ENCODE measurements at places on chromosomes 7 and 10.
A peak's percentile ranks its signal among the peaks of the same experiment; 100 is the strongest.

- DNase-seq, result no peak
Measured at GRCh38 chr10:115045499-115045898, 47.7 kb upstream of the ATRNL1 start.

GRCh38 chr7:5594616-5595544 lies 171.2 kb upstream of the TNRC18 start:
- no peak for DNase-seq

GRCh38 chr10:70295321-70295720 lies 11.5 kb upstream of the NPFFR1 start:
- no peak for DNase-seq

DNA sequence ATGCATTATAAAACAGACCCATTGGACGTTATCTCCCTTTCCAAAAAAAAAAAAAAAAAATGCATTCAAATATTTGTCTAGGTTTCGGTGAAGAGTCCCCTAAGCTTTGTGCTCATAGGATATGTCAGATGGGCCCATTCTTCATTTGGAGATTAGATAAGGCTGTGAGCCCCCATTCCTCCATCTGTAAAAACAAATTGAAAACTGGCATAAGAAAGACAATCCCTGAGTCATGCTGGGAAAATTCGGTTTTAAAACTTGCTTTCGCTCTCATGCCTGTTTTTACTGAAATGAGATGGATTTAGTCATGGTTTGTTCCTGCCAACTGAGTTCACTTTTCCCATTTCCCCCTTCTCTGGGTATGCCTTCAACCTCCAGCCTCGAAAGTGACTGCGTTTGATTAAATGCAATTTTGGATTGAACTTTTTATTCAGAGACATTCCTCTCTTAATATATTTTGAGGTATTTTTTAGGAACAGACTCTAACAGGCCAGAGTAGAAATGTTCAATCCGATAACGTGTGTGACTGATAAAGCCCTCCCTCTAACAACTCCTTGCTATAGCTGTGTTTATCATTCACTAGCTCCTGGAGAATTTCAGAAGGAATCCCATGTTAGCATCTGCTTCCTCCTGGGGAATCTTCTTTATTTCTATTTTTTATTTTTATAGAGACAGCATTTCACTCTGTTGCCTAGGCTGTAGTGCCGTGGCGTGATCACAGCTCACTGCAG lies 190.9 kb upstream of the LYZL2 start:
- no peak for DNase-seq

GRCh38 chr7:150974468-150975391 lies 3.4 kb downstream of the KCNH2 start:
- peak; percentile 25 for DNase-seq

GRCh38 chr10:69224862-69225657 lies 4.9 kb downstream of the HKDC1 start:
- DNase-seq, result no peak

GRCh38 chr7:19916046-19916445 lies 142.6 kb upstream of the TMEM196 start:
- DNase-seq, result no peak

- no peak for DNase-seq
Measured at GRCh38 chr7:106512217-106512616, 148.7 kb downstream of the CCDC71L start.

GRCh38 chr7:92478095-92478494 lies 349 bp upstream of the ERVW-1 start:
- DNase-seq, result no peak

DNA sequence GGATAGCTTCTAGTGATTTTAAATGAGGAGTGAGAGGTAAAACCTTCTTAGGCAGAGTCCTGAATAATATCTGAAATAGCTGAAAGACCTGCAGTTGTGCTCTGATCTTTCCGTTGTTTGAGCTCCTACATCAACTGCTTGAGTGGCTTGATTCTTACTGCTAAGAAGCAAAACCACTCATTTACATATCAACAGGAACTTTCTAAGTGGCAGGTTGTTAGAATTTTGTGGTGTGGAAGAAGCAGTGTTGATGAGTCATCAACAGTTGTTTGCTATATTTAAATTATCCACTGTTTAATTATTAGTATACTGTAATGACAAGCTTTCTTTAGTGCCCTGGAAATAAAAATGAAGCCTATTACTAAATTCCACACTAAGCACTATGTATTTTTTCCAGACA lies 689.5 kb downstream of the DNAJB9 start:
- DNase-seq, result no peak

- no peak for DNase-seq
Measured at GRCh38 chr10:44392420-44392819, 7.5 kb upstream of the CXCL12 start.

DNA sequence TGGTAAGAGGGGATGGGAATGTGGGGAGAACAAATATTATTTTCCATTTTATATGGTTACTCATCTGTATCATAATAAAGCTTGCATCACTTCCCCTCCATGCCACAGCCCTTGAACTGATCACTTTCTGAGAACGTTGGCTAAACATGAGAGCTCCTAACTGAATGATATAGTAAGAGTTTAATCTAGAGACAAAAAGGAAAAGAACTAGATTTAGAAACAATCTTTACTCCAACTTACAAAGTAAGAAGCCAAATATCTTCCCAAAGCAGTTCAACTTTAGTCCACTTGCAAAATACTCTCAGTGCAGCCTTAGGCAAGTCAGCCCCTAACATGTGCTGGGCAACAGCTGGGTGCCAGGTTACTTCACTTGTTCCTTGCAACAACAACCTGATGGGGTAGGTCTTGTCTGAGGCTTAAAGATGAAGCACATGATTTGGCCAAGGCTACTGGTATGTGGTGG lies 20.3 kb downstream of the SMURF1 start:
- DNase-seq, result no peak

- no peak for DNase-seq
Measured at GRCh38 chr10:120456626-120457430, at the start of gene PLPP4. Gene PLPP4 (plus strand): TSS chr10:120457227. CDS start chr10:120457306, 79 bp downstream.

DNA sequence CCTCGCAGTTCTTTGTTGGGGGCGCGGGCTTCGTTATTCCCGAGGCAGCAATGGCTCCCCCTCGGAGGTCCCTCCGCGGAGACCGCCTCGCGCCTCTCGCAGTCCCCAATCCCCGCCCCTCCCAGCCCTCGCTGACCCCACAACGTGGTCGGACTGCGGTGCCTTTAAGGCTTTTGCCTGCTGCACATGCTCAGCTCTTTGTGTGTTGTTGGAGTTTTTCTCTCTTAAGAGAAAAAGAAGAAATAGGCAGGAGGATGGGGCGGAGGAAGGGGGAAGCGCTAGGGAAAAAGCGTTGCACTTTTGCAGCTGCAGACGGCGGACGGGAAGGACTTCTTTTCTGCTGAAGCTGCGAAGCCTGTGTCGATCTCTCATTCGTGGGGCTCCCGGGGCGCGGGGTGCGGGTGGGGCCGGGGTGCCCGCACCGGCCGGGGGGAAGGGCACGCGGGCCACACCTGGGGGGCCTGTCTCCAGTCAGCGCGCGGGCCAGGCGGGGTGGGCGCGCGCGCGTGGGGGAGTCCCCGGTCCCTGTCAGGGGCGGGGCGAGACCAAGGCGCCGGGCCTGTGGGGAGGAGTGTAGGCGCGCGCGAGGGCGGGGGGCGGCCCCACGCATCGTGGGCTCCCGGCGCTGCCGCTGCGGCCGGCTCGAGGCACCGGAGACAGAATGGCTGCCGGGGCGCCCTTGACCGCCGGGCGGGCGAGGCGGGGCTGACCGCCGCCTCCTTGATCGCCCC lies 445 bp upstream of the ATRNL1 start:
- peak; percentile 40 for DNase-seq

GRCh38 chr7:83178066-83178465 lies 15.4 kb upstream of the PCLO start:
- no peak for DNase-seq

DNA sequence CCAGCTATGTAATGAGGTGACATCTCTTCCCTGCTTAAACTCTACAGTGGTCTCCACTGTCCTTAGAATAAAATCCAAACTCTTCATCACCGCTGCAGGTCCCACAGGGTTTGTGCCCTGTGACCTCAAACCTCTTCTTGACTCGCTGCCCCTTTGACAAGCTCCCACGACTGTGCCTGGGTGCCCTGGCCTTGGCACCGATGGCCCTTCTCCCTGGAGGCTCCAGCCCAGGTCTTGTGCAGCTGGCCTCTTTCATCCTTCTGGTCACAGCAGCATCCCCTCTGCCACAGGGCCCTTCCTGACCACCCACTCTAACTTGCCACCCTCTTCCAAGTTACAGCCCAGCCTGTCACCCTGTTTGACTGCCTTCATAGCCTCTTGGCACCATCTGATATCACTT lies 108.2 kb downstream of the DLG5 start:
- DNase-seq, result no peak

DNA sequence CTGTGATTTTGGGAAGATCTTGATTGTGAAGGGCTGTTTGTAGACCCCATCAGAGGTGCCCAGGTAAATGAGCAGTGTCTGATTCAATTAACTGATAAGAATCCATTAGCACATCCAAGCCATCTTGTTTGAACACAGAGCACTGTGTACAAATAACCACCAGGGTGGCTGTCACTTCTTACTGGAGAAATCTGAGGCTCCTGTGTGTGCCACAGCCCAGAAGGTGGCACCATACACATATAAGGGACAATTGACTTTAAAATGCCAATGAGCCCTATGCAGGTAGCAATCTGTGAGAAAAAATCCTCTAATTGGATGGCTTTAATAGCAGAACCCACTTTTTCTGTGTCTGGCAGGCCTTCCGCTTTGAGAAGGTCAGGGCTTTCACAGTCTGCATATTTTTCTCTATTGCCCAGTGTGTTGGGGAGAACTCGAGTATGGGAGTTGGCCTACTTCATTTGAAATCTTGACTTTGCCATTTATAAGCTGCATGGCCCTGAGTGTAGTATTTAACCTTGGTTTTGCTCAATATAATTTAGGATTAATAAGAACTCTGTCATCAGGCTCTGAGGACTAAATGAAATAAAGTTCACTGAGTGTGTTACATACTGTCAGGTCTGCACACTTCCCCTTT lies 517.4 kb downstream of the CCSER2 start:
- DNase-seq, result no peak

GRCh38 chr7:25803117-25803887 lies 348.7 kb upstream of the NFE2L3 start:
- DNase-seq, result no peak

DNA sequence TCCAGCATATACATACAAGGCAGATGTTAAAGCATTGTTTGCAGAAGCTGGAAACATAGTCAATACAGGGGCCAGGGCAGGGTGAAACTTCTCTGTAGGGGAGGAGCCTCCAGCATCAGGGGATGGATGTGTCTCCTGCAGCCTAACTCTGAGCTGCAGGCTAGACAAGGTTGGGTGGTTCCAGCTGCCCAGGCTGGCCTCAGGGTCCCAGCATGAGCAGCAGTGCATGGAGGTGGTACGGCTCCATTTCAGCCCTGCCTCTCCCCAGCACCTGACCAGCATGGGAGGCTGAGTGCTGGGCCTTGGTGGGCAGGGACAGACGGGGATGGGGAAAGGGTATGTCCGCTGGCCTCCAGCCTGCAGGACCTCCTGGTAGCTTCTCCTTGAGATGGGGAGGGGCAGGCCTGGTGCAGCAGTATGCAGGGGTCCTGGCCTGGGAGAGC lies 7.4 kb upstream of the TBRG4 start:
- no peak for DNase-seq

- DNase-seq, result no peak
Measured at GRCh38 chr7:99124236-99124635, 19.7 kb downstream of the SMURF1 start.

GRCh38 chr10:62980687-62981086 lies 152.4 kb upstream of the NRBF2 start:
- DNase-seq, result no peak

- DNase-seq, result no peak
Measured at GRCh38 chr10:70596860-70597809, 5.4 kb downstream of the PRF1 start.

DNA sequence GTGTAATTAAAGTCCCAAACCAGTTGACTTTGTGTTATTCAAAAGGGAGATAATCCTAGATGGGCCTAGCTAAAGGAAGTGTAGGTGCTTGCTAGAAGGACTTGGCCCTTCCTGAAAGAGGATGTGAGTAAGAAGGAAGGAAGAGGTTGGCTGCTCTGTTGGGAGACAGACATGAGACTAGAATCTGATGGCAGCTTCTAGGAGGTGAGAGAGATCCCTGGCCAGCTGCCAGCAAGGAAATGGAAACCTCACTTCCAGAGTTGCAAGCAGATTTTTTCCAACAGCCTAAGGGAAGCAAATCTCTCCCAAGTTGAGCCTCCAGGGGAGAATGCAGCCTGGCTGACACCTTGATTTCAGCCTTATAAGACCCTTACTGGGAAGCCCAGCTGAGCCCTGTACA lies 368.4 kb upstream of the ZMIZ1 start:
- DNase-seq, result no peak

GRCh38 chr7:116495736-116496135 lies 3.8 kb upstream of the CAV2 start:
- DNase-seq, result no peak

DNA sequence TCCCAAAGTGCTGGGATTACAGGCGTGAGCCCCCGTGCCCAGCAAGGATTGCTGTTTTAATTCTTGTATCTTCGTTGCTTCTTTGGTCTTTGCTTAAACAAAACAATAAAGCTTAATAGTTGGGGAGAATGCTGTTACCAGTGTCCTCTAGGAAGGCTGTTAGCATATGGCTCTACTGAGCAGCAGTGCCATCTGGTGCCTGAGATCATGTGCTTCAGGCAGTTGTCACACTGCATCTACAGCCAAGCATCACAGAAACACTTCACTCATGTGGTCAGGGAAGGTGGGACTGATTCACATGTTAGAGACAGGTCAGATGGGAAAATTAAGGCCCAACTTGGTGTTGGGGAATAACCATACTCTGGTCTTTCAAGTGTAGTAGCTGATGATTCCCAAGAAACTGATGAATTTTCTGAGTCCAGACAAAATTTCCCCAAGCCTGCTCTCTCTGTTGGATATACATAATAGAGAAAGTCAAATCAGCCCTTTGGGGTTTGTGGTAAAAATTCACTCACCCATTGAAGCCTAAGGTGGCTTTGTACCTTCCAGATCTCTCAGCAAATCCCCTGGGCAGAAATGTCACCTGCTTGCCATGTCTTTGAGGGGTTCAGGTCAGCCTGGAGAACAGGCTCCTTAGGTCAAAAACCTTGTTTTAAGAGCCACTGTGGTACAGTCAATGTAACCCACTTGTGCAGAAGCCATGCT lies 28.4 kb downstream of the UBE2D4 start:
- DNase-seq, result peak; percentile 10

DNA sequence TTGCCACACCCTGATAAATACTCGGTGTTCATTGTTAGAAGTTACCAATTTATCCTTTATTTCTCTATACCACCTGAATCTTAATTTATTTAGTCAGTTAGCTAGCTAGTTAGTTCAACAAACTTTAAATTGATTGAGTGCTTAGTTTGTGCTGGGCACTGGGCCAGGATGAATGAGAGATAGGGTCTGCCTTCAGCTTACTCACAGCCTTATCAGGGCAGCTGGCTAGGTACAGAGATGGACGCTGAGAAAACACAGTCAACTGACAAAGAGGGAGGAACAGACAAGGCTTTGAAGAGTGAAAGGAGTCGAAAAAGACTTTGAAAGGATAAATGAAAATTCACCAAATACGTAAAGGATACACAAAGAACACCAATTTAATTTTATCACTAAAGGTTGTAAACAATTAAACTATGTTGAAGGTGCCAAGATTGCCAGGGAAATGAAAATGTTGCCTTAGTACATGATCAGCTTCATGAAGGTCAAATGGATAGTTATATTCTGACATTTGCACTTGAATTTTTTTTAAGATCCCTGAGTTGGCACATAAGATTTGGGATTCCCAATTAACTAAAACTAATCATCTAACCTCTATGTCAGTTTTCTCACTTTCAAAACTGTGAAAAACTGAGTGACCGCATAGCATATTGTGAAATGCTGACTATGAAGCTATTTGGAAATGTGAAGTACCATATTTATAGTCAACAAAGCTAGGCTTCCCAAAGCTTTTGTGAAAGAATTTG lies 2.1 kb downstream of the CAV2 start:
- no peak for DNase-seq
